Right cardiac atrium (tissue), 5 donors: ENCODE measurements at places on chromosomes 6 and 20. TPM values are rescaled to one million over a fixed set of nuclear protein-coding genes. Genes with fewer than 3 reads are reported as not detected.
A peak's percentile ranks its signal among the peaks of the same experiment; 100 is the strongest.

GRCh38 chr20:58688840-58689239, 3.8 kb upstream of the NPEPL1 start:
- no peak for DNase-seq

- DNase-seq = peak; percentile 64
Measured at GRCh38 chr6:13614126-13614925, 809 bp upstream of the NOL7 start.

DNA sequence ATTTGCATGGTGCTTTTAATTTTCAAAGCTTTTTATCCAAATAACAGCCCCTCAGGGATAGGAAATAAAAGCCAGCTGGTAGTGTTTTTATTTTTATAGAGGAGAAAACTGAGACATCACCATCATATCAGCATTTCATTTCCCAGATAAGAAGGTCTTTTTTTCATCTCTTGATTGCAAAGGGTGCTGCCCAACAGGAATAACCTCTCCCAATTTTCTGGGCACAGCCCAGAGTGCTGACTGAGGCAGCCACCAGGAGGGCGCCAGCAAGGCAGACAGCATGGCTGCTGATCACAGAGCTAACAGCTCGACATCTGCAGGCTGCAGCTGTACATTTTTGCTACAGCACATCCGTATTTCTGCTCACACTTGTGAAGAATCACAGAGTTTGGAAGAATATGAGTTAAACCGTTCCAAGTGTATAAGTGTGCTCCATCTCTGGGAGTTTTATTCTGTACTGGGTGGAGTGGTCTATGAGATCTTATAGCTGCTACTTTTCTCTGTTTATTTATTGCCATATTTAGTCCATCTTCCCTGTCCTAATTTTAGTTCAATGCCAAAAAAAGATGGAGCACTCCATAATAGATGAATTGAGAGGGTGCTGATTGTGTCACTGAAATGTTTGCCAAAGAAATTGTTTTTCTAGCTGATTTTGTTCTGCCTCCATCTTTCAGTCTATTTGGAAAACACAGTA, 85.5 kb upstream of the C20orf144 start:
- DNase-seq = peak; percentile 72

GRCh38 chr6:149223120-149223903, 94.2 kb upstream of the TAB2 start:
- no peak for DNase-seq

GRCh38 chr6:80457439-80457933, 351.0 kb downstream of the BCKDHB start:
- DNase-seq = peak; percentile 82

GRCh38 chr6:140560671-140561070, 1186.2 kb upstream of the CITED2 start:
- no peak for DNase-seq

- peak; percentile 89 for DNase-seq
Measured at GRCh38 chr20:50460608-50461267, 49.4 kb upstream of the PTPN1 start.

- no peak for DNase-seq
Measured at GRCh38 chr6:166720856-166721255, 93.8 kb upstream of the RPS6KA2 start.

- peak; percentile 51 for DNase-seq
Measured at GRCh38 chr20:37630166-37630565, 63.7 kb upstream of the CTNNBL1 start.

DNA sequence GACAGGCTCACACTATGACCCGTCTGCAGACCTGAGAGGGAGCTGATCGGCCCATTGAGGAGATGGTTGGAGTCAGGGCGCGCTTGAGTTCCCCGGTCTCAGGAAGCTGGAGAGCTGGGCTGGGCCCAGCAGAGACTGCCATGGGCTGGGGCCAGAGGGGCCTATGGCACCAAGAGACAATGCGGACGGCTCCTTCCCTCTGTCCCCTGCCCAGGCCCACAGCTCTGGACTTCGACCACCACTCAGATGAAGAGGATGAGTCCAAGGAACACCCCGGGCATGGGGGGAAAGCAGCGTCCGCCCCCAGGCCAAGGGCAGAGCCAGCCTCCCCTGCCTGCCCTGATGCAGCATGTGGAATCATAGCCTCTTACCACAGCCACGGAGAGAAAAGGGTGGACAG, 40.2 kb upstream of the PHACTR3 start:
- DNase-seq = no peak

DNA sequence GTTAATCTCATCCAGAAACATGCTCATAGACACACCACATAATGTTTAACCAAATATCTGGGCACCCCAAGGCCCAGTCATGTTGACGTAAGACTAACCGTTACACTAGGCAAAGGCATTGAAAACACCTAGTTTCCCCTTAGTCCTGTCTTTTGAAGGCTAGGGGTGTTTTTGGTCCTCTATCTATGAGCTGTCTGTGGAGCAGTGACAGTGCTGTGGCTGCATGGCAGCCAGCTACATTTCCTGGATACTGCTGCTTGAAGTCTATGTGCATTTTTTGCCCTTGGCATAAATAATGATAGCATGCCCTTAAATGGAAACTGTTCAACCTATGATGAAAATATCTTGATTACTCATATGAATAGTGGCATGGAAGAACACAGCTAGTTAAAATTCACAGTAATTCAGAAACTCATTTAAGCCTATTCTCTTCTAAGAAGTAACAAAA, 18.6 kb downstream of the FARS2 start:
- no peak for DNase-seq

- DNase-seq = no peak
Measured at GRCh38 chr20:35698298-35699126, 640 bp downstream of the NFS1 start.

Gene CCN6
- not detected for total RNA-seq

Gene KCNQ5
- total RNA-seq = not detected

Gene SEL1L2
- not detected for total RNA-seq

Gene SCGN
- total RNA-seq = 3.2 TPM

Gene KCNB1
- total RNA-seq = 0.45 TPM
